ELF-1 (cell line): ENCODE measurements at places on chromosomes 12 and 14.
A peak's percentile ranks its signal among the peaks of the same experiment; 100 is the strongest.

DNA sequence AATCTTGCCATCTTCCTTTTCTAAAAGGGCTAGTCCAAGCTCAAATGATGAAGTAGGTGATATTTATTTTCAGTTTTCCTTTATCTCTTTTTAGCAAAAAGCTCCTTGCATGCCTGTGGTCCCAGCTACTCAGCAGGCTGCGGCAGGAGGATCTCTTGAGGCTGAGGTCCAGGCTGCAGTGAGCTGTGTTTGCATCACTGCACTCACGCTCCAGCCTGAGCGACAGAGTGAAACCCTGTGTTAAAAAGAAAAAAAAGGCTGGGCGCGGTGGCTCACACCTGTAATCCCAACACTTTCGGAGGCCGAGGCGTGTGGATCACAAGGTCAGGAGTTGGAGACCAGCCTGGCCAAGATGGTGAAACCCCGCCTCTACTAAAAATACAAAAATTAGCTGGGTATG, 5.0 kb downstream of the TMEM116 start:
- no peak for DNase-seq

GRCh38 chr12:63977441-63977840, 132.9 kb downstream of the SRGAP1 start:
- DNase-seq: no peak

DNA sequence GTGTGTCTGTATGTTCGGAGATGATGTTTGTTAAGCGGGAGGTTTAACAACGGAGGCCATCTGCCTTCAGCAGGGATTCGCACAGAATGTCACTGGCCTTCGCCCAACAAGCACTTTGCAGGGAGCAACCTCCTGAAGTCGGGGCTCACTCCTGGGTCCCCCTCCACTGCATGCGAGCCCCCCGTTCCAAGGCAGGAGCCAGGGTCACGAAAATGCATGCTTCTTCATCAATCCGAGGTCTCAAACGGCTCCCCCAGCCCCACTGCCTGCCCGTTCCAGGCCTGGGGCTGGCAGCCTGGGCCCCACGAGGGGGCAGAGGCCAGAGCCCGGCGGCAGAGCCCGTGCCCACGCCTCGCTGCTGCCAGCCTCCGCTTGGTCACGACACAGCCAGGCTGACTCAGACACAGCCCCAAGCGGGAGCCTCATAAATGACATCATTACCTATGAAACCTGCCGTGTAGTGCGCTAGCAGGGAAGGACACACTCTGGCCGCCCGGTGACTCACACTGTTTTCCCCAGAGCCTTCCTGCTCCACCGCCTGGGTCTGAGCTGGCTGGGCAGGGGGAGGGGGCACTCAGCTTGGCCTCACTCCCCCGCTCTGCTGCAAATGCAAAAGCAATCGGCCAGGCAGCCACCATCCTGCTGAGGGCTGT, 169.5 kb upstream of the RTL1 start:
- peak; percentile 95 for DNase-seq

GRCh38 chr12:2283480-2283879, 230.7 kb downstream of the CACNA1C start:
- no peak for DNase-seq

DNA sequence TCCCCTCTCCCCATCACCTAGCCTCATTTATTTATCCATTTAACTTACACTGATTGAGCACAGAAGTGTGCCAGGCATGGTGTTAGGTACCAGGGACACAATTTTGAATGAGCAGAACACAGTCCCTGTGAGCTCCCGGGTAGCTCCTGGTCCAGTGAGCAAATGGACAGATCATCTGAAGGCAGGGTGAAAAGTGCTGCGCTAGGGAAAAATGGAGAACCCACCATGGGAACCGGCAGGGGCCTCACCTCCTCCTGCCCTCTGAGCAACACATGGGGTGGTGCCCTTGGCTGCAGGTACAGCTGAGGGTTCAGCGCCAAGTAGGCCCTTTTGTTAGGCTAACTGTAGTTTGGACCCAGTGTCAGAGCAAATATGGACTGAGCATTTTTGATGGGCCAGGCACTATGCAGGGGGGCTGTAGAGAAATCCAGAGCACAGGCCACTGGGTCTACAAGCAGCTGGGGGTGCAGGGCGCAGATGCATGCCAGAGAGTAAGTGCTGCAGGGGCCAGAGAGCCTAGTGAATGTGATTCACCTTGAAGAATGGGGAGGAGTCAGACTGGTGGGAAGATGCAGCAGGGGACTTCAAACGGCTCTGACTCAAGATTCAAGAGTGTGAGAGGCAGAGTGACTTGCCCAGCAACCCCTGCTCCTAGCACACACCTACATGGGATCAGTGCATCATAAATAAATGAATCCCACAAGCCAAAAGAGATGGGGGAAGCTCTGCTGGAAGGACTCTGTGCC, 28.2 kb downstream of the LTBP2 start:
- DNase-seq: peak; percentile 41

DNA sequence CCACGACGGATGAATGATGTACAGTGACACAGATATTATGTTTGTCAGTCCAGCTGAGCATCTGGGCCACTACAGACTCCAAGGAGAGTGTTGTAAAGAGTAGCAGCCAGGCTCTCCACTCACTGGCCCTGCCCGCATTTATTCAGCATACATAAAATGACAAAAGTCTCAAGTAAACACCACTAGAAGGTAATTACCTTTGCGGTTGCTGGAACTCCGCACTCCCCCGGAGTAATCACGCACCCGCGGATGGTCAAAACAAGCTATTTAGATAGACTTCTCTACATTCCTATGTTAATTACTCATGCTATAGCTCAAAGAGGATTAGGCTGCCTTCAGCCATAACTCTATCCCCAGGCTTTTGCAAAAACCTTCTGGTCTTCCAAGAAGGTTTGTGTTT, 18.8 kb upstream of the STRAP start:
- peak; percentile 40 for DNase-seq

GRCh38 chr14:102321456-102322422, 2.2 kb downstream of the ZNF839 start:
- no peak for DNase-seq

- DNase-seq: peak; percentile 34
Measured at GRCh38 chr14:70086685-70087379, 101.9 kb downstream of the SLC8A3 start.

DNA sequence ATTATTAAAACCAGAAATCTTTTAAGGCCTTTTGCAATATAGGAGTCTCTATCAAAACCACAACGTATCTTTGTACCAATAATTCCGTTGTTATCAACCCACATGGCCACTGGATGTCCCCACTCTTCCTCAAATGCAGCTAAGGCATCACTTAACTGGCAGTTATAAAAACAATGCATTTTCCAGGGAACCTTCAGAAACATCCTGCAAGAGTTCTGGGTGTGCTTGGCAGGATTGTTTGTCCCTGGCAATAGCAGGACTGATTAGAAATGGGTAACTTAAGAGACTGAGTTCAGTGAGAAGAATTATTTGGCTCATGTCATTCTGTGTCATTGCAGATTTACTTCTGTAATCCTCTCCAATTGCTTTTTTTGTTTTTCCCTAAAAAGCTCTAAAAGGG, 112.0 kb downstream of the SLC15A5 start:
- peak; percentile 13 for DNase-seq

- no peak for DNase-seq
Measured at GRCh38 chr14:81206115-81206514, 14.6 kb downstream of the GTF2A1 start.

- DNase-seq: no peak
Measured at GRCh38 chr14:59377991-59378601, 87.1 kb downstream of the GPR135 start.

GRCh38 chr14:95490727-95491451, 25.6 kb downstream of the SYNE3 start:
- no peak for DNase-seq

DNA sequence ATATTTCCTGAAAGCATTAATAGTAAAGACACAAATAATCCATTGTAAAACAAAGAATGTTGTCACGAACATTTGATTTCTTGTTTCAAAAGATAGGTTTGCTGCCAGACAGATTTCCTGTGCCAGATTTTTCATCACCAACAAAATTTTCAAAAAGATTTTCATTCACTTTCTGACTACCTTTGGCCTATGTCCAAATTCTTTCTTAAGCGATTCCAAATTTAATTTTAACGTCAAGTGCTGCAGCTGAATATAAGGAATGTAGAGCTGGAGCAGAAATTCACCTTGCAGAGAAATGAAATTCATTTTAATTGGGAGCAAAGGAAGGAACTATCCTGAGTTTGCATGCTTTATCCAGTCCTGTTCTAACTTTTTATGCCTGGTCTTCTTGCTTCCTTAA, 277.4 kb downstream of the CCER1 start:
- DNase-seq: no peak

GRCh38 chr12:55831447-55831815, 2.0 kb upstream of the DNAJC14 start:
- peak; percentile 30 for DNase-seq

GRCh38 chr12:58570411-58570810, 349.9 kb downstream of the LRIG3 start:
- DNase-seq: no peak

DNA sequence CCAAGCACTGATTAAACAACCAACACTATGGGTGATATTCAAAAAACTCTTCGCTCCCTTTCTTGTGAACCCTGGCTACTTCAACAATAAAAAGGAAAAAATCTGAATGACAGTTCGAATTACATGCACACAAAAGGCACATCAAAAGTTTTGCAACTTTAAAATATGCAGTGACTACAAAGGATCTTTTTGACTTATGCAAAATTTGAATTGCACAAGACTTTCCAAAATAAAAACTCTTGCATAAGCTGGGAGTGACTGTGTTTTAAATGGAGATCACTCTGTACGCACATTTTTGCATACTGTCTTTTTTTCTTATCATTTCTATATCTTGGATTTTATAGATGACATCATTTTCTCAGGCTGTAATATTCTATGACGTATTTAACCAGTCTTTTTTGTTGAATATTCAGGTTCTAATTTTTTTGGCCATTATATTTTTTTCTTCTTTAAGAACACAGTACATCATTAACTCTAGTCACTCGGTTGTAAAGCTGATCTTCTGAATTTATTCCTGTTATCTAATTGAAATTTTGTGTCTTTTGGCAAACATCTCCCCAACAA, 667.6 kb upstream of the TBX3 start:
- no peak for DNase-seq

DNA sequence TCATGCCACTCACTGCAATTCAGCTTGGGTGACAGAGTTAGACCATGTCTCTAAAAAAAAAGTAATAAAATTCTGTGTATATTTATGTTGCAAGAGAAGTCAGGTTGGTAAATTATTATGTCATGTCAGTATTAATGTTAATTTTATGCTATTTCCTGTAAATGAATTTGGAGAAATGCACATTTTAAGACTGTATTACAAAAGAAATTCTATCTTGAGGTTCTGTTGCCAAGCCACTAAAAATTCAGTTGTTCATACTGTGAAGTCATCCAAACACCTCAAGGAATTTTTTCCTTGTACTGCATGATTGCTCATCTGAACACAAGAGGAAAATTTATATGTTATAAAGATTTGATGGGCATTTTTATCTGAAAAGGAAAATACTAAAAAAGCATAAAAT, 23.3 kb upstream of the HMGA2 start:
- no peak for DNase-seq

- DNase-seq: no peak
Measured at GRCh38 chr14:56357428-56357827, 222.2 kb upstream of the TMEM260 start.

- DNase-seq: no peak
Measured at GRCh38 chr12:115790526-115790925, 487.0 kb downstream of the MED13L start.

DNA sequence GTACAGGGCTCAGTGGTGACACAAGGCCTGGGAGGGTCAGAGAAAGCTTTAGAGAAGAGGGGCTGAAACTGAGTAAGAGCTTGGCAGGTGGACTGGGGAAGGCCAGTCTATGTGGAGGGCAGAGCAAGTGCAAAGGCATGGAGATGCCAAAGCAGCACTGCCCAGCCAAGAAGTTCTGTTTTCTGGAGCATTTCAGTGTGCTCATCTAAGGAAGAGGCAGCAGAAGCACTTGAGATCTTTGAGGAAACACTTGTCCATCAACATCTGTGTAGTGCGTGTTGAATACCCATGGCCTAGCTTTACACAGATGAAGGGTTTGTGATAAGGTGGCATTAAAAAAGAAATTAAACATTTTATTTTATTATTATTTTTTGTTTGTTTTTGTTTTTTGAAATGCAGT, 52.8 kb downstream of the FOS start:
- DNase-seq: no peak

GRCh38 chr12:96981911-96982310, 74.9 kb downstream of the NEDD1 start:
- no peak for DNase-seq

DNA sequence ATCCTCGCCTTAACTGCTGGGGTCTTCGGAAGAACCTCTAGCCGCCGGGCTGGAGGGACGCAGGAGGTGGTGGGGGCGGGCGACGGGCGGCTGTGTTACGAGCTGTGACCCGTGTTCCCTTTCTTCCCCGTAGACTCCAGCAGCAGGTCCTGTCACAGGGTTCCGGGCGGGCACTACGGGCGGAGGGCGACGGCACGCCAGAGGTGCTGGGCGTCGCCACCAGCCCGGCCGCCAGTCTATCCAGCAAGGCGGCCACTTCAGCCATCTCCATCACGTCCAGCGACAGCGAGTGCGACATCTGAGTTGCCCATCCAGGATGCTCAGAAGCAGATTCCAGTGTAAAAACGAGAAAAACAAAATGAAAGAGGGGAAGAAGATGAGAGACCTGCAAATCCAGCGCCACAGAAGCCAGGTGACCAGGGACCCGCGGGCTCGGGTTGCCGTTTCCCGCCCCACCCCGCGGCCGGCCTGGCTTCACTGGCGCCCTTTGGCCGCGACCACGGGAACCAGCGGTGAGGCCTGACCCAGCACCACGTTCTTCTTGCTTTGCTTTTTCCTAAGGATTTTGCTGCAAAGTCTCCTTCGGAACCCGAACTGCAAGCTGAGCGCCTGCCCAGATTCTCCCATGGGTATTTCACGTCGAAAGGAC, 2.1 kb downstream of the SIX6 start:
- peak; percentile 33 for DNase-seq

- no peak for DNase-seq
Measured at GRCh38 chr14:80926397-80927082, 15.0 kb downstream of the CEP128 start.

DNA sequence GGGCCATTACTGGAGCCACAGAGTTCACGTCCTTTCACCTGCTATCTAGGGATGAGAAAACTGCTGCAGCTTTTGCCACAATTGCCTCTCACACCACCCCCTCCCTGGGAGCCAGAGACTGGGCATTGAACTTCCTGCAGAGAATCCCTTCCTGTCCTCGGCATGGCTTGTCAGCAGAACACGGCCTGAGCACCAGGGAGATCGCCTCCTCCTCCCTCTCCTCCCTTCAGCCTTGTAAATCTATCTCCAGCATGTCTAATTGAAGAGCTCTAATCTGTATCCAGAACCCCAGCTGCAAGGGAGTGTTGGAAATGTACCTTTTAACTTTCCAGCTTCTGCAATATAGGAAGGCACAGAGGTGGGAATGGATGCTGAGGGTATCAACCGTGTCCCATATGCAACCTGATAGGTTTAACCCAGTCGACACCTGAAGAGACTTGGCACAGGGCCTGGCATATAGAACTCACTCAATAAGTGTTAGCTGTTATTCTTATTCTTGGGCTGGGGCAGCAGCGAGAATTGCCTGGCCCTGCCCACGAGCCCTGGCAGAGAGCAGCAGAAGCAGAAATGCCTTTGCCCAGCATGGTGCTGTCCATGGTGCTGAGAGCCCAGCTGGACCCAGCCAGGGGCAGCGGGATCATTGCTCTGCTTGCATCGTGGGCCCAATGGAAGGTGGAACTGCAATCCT, 26.8 kb downstream of the TMEM63C start:
- DNase-seq: peak; percentile 75
